Hypothalamus (tissue), 51 donors: ENCODE measurements at places on chromosomes 11 and 22.

DNA sequence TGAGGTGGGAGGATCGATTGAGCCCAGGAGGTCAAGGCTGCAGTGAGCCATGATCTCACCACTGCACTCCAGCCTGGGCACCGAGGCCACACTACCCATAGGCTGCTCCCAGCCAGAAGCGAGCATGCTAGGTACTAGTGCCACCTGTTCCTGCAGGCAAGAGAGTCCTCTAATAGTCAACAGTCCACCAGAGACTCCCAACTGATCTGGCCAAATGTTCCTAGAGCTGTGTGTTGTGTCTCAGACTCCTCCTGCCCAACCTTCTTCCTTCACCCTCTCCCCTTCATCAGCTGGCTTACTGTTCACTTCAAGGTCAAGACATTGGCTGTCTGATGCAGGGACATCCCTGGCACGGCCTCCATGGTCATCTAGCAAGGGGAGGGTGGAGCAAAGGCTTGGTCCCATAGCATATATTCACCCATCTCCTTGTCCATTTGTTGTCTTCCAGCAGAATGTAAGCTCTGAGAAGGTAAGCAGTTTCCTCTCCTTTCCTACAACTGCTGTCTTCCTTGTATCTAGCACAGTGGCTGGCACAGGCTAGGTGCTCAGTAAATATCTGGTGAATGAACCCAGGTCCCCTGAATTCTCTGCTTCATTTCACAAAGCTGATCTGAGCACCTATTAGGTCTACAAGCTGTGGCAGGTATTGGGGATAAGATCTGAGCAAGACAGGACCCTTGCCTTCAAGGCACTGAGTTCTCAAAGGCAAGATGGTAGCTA is 126.2 kb upstream of the SERPIND1 start:
- no peak for DNase-seq

DNA sequence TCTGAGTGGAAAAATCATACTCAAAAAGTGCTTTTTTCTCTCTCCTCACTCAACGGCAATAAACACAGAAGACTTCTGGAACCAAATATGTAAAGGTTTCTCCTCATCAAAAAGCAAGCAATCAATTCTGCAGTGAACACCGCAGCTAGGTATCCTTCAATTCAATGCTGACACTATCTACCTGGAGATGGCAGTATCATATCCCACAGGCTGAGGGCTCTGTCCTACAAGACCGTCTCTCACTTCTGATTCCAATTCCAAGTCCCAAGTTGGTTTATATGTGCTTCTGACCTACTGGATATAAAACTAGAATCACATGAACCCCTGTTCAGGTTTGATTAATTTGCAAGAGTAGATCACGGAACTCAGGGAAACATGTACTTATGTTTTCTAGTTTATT is 59.7 kb upstream of the LUZP2 start:
- DNase-seq = no peak

DNA sequence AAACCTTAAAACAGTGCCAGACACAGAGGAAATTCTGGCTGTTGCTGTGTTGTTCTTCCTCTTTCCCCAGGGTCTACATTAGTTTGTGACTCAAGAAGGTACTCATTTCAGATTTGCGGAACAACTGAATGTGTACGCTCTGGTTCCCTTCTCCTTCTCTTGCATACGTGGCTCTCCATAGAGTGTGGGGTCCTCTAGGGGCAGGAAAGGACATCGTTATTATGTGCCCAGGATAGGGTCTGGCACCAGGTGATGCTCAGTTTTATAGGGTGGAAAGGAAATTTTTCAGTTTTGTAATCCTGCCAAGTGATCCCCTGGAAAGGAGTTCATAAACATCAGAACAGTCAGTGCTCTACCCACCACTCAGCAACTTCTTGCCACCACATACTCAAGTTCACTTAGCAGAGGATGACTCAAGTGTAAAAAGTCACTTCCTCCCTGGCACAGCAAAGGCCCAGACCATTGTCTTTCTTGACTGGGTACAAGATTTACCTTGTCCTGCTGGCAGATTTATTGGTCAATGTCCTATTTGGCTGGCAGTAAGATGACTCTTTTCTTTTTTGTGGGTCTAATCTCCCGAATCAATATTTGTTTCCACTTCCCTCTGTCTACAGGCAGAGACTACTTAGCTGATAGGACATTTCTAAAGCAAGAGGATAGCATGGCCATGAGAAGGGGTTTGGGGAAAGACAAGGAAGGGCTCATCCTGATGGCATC is 246.0 kb upstream of the TENM4 start:
- no peak for DNase-seq

DNA sequence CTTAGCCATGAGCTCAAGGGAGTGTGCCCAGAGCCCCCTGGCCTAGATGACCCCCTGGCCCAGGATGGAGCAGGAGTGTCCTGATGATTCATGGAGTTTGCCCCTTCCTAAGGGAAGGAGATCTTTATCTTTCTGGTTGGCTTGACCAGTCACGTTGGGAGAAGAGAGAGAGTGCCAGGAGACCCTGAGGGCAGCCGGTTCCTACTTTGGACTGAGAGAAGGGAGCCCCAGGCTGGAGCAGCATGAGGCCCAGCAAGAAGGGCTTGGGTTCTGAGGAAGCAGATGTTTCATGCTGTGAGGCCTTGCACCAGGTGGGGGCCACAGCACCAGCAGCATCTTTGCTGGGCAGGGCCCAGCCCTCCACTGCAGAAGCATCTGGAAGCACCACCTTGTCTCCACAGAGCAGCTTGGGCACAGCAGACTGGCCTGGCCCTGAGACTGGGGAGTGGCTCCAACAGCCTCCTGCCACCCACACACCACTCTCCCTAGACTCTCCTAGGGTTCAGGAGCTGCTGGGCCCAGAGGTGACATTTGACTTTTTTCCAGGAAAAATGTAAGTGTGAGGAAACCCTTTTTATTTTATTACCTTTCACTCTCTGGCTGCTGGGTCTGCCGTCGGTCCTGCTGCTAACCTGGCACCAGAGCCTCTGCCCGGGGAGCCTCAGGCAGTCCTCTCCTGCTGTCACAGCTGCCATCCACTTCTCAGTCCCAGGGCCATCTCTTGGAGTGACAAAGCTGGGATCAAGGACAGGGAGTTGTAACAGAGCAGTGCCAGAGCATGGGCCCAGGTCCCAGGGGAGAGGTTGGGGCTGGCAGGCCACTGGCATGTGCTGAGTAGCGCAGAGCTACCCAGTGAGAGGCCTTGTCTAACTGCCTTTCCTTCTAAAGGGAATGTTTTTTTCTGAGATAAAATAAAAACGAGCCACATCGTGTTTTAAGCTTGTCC is 14.3 kb downstream of the ADORA2A start:
- DNase-seq = no peak

DNA sequence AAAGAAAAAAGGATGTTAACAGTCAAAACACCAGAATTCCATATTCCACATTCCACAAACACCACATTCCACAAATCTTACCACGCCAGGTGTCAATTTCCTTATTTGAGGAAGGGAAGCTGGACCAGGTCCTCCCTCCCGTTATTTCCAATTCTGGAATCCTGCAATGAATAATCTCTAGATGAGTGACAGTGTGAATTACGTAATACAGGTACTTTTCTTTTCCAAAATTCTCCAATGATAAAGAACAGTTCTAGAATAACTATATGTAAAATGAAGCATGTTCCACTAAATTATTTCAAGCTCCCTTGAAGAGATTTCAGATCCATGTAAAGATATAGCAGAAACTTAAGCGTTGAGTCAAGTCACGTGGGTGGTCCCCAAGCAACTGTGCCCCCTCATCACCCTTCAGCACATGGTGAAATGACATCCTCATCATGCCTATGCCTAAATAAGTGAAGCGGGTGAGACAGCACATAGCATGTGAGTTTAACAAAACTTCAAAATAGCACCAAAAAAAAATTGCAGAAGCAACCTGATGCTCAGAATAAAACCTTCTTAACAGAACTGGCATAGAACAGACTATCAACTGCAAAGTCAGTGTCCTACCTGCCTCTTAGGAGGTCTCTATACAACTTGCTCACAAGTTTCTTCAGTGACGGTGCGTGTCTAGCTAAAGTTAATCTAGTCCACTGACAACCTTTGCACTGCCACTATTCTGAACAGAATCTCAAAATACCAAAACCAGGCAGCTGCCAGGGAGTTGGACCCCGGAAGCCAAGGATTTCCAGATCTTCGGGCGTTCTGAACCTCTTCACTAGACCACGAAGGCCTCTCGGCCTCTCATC is 876 bp downstream of the NFRKB start:
- no peak for DNase-seq

GRCh38 chr11:95616256-95616804 is 173.3 kb downstream of the FAM76B start:
- DNase-seq = no peak

- no peak for DNase-seq
Measured at GRCh38 chr22:33848251-33848650, 72.0 kb downstream of the LARGE1 start.

- no peak for DNase-seq
Measured at GRCh38 chr11:17898782-17899181, 114.1 kb downstream of the SERGEF start.

- peak; percentile 48 for DNase-seq
Measured at GRCh38 chr22:35150183-35151107, 84.5 kb downstream of the ISX start.

GRCh38 chr11:62547691-62548281 is 1.2 kb upstream of the AHNAK start:
- DNase-seq = no peak

DNA sequence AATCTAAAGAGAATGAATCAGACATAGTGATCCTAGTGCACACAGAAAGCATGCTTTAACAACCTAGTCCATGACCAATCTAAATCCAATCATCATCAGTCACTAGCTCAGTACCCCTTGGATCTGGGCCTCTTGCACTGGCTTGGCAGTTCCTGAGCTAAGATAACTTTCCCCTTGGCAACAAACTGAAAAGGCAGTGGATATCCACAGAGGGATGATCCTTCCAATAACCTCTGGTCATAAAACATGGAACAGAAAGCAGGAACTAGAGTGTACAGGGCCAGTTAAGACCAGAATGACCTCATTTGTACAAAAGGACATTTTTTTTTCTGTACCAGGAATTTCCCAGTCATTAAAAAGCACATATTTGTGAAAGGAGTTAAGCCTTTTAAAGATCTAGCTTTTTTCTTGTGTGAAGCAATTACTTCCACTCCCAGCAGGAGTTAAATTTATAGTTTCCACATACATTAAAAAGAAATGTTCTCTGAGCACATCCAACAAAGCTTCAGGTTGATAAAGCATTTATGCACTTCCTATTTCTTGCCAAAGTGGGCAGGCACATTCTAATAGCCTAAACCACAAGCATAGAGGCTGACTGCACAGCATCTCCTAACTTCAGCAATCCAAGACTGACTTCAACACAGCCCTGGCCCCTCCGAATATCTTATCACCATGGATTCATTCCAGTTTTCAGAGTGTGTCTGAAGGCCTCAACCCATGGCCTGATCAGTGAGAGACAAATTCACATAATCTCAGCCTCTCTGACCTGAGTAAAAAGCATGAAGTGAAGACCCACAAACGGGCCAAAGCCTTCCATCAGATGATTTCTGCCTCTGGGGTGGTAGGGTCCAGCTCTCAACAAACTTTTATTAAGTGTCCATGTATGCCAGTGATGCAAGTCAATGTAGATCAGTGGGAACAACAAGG is 29.9 kb downstream of the GUCY1A2 start:
- no peak for DNase-seq

GRCh38 chr22:26643418-26644100 is 13.8 kb upstream of the MIAT start:
- DNase-seq = no peak

DNA sequence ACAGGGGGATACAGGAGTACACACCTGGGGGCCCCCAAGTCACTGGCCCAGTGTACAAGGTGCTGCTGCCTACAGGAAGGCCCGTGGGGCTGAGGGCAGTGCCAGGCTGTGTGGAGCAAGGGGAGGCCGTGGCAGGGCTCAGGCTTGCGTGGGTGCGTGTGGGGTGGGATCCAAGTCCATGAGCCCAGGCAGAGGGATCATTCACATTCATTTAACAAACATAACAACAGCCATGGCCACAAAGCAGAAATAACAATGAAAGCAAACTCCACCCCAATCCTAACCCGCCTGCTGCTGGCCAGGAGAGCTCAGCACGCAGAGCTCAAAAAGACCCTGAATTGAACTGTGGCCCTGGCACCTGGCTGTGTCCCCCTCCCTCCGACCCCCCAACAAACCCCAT is 17.0 kb upstream of the SCGB1A1 start:
- DNase-seq = no peak

- DNase-seq = peak; percentile 80
Measured at GRCh38 chr22:45268958-45269844, 15.5 kb upstream of the UPK3A start.

DNA sequence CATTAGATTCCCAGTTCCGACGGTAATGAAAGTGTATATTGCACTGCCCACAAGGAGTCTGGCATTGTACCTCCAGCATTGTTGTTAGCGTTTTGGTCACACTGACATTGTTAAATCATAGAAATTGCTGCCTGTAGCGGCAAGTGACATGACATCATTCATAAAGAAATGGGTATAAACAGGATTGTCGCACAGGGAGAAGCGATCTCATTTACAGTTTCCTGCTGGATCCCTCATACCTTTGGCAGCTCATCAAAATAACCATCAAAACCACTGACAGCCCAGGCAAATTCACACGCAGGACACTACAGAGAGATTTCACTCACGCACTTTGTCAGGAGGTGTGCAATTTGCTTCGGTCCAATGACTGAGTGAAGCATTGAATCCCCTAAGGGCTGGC is 3.5 kb downstream of the HTR3B start:
- no peak for DNase-seq

GRCh38 chr11:77472991-77473800 is 698 bp downstream of the PAK1 start:
- no peak for DNase-seq
